Activated CD4-positive, alpha-beta memory T cell treated with anti-CD3 and anti-CD28 coated beads, Interleukin-2, amount 10 ng/mL, durations not matched to agents 7 days and 5 days (primary cell): ENCODE measurements at places on chromosomes 6 and 20. TPM values are rescaled to one million over a fixed set of nuclear protein-coding genes. Genes with fewer than 3 reads are reported as not detected.

Gene NR2E1
- not detected for total RNA-seq

Gene MYB
- 27.7 TPM for total RNA-seq

Gene TMEM151B
- total RNA-seq: not detected

Gene TINAG
- not detected for total RNA-seq

Gene TMEM170B
- 0.48 TPM for total RNA-seq

Gene PRSS16
- total RNA-seq: 1.6 TPM

Gene SYNJ2
- 36.8 TPM for total RNA-seq

Gene MACROD2
- total RNA-seq: not detected

Gene BNIP5
- not detected for total RNA-seq

Gene SLC13A3
- total RNA-seq: not detected

Gene TUBB1
- total RNA-seq: not detected

Gene CALHM4
- total RNA-seq: not detected

Gene SLC17A3
- 0.15 TPM for total RNA-seq

Gene ZBTB46
- 0.53 TPM for total RNA-seq

Gene MOCS3
- 4.1 TPM for total RNA-seq

Gene BCKDHB
- 16.5 TPM for total RNA-seq

Gene OPRM1
- not detected for total RNA-seq

Gene ARHGAP40
- not detected for total RNA-seq
